ENCODE measurements at places on chromosomes 1 and 21. TPM values are rescaled to one million over a fixed set of nuclear protein-coding genes. Genes with fewer than 3 reads are reported as not detected.

Gene TMEM240
- total RNA-seq = 1.1 TPM

Gene ADORA1
- not detected for total RNA-seq

Gene ZNF697
- total RNA-seq = 2.7 TPM

Gene PYHIN1
- total RNA-seq = 32.8 TPM

Gene LCE1A
- total RNA-seq = not detected

Gene DSCAM
- total RNA-seq = not detected

Gene OR6P1
- total RNA-seq = not detected

Gene PIGM
- total RNA-seq = 7.7 TPM
